ENCODE measurements at places on chromosomes 2 and 18. TPM values are rescaled to one million over a fixed set of nuclear protein-coding genes. Genes with fewer than 3 reads are reported as not detected.

Gene C2orf80
- total RNA-seq: not detected

Gene SLC9A4
- total RNA-seq: not detected

Gene ZNF385B
- total RNA-seq: 0.44 TPM

Gene ZBTB7C
- under 0.01 TPM for total RNA-seq

Measured in foreskin keratinocyte (primary cell).